Hematopoietic multipotent progenitor cell treated with erythropoietin and hydrocortisone succinate and interleukin-3 and kit ligand, for 4 days (in vitro differentiated cells): ENCODE measurements at places on chromosomes 2 and 18.

DNA sequence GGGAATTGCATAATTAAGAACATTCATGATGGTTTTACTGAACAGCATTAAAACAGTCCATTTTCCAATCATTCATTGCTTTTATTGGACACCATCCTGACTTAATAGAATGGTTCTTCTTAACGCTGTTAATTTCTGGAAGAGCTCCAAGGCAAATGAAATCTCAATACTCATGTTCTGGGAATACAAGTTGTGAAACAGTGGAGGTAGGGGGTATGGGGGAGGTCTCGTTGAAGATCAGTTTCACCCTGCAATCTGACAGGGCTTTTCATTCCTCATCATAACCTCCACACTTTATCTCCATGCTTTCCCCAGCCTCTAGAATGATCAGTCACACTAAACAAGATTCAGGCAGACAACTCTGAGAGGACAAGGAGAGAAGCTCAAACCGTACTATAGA lies 113.6 kb downstream of the ETAA1 start:
- DNase-seq, result no peak

DNA sequence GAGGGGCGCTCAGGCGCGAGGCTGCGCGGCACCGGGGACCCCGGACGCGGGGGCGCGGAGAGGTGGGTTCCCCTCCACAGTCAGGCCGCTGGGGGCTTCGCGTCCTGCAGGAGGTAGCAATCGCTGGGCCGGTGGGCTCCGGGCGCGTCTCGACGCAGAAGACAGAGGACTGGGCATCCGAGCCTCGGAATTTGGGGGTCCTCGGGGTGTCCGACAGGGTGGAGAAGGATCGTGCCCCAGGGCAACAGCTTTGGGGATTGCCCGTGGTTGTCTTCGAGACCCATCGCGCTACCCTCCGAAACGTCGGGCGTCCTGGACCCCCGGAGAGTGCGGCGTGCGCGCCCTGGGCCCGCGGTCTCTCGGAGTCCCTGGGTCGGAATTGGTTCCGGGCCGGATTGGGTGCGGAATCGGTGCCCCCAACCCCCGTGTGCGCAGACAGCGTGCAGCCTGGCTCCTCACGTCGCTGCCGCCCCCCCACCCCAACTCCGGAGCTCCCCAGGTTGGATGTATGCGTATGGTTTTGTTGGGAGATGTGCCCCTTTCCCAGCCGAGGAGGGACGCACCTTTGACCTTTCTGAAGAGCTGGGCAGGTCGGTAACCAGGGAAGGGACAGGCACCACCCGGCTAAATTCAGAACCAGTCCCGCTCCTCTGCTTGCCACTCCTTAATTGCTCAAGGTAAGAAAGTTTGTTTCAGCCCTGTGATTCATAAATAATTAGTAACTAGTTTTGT lies 750 bp downstream of the NPAS2 start:
- no peak for DNase-seq

GRCh38 chr18:519019-519879 lies 18.7 kb upstream of the COLEC12 start:
- peak; percentile 88 for DNase-seq

GRCh38 chr2:25228848-25229278 lies 60.5 kb upstream of the POMC start:
- peak; percentile 91 for DNase-seq

- DNase-seq, result no peak
Observed at GRCh38 chr2:118481299-118481698, 366.1 kb downstream of the EN1 start.

GRCh38 chr2:199713746-199714145 lies 137.2 kb downstream of the FTCDNL1 start:
- DNase-seq, result no peak

GRCh38 chr2:151946899-151947812 lies 118.9 kb upstream of the ARL5A start:
- DNase-seq, result peak; percentile 86

DNA sequence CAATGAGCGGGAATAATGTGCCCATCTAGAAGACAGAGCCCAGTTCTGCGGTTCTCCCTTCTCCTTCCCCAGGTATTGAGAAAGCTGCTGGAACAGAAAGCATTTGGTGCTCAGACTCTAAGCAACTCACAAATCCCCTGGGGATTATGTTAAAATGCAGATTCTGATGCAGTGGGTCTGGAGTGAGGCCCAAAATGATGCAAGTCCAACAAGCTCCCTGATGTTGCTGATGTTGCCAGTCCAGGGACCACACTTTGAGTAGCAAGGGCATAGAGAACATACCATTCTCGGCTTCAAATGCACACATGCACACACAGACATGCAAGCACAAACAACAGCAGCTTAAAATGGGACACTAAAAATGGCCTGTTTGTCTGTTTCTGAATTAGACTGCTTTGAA lies 274.8 kb upstream of the NCKAP5 start:
- no peak for DNase-seq

DNA sequence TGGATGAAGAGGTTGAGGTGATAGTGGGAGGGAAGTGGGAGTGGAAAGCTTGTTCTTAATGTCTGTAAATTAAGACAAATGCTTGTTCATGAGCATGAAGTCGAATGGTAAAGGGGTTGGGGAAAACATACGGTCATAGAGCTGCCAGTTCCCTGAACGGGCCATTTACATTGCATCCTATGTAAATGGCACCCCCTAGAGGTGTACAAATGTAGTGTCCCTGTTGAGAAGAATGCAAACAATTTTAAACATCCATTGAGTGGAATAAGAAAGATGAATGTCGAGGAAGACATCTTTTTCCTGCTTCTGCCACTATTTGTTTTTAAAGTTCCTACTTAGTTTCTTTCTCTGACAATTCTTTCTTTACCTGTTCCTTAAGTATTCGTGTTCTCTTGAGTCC lies 155.7 kb downstream of the RDH14 start:
- DNase-seq, result peak; percentile 32

DNA sequence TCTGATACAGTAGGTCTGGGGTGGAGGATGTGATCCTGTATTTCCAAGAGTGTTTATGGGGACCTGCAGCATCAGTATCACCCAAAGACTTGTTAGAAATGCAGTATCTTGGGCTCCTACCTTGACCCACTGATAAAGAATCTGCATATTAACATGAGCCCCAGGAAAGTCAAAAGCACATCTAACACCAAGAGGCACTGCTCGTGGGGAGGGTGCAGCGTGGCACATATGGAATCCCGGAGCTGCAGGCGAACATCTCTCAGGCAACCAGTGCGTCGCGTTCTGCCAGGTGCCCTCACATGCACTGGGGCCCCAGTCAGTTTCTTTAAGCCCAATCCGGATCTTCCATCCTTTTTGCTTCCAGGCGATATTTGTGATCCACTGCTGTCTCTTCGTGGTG lies 41.3 kb upstream of the ASB18 start:
- DNase-seq, result no peak

DNA sequence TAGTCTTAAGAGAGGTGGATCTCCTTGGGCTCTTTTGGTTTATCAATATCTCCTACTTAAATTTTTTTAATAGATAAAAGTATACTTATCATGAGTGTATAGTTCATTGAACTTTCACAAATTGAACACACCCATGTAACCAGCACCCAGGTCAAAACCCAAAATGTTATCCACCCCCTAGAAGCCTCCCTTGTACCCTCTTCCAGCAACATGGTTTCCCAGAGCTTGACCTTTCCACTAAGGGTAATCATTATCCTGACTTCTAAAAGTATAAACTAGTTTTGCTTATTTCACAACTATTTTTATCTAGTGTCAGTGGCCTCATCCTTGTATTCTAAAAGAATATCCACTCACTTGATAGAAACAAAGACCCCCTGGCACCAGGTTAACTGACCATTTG lies 106.8 kb downstream of the MDH1 start:
- no peak for DNase-seq

DNA sequence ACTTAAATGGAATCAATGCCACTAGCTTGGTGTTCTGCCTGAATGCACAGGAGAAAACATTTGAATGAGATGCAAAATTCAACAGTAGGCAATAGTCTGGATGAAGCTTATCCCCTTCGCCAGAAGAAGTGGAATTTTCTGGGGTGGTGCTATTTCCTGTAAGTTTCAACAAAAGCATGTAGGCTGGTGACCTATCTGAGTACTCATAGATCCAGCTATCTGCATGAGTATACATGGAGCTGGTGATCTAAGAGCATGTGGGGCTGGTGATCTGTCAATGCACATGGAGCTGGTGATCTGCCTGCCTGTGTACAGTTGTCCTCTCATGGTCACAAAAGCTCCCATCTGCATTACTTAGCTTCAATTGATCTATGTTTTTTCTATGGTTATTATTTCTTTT lies 71.2 kb downstream of the SLC9A4 start:
- no peak for DNase-seq

GRCh38 chr18:14179306-14179705 lies 47.1 kb upstream of the ZNF519 start:
- no peak for DNase-seq

GRCh38 chr2:32200814-32201213 lies 35.1 kb downstream of the SLC30A6 start:
- peak; percentile 24 for DNase-seq

DNA sequence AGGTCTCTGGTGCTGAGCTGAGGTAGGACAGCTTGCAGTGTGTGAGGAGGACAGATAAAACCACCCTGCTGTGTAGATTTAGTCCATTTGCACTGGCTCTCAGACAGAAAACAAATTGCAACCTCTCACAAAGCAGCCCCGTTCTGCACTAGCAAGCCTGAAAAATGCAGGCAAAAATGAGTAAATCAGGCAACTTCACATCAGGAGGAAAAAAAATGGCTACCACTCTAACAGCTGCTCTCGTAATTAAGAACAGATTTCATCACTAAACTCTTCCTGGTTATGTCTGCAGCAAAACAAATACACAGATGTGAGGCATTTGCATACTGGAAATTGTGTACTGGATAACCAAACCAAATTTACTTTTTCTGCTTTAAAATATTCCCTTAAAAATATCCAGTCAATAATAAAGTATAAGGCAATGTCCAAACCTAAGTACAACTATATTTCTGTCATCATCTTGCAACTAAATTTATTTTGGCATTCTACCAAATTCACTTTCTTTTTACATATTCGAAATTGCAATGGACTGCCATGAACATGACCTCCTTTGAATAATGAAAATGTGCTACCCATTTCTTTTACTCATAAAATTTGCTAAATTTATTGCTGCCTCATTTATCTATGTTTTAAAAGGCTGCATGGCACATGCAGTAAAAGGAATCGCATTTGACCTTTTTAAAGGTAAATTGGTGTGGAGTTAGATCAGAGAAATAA lies 157.4 kb downstream of the AFF3 start:
- no peak for DNase-seq

GRCh38 chr2:116935097-116935814 lies 879.2 kb upstream of the DDX18 start:
- no peak for DNase-seq

GRCh38 chr2:149924549-149925213 lies 337.1 kb upstream of the MMADHC start:
- DNase-seq, result no peak

DNA sequence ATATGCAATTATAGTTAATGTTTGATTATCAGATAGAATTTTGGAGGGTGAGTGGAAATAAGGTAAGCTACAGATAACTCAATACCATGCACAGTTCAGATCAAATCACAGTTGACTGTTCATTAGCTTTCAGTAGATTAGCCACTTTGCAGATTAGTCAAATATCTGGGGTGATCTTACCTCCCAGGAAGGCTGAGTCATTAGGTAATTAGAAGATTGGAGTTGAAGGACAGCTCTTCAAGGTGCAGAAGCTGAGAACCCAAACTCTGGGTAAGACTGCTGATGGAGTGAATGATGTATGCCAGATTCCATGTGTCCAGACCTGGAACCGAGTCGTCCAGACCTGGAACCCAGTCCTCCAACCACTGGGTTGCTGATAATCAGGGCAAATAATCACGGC lies 262.8 kb upstream of the UBE2E3 start:
- no peak for DNase-seq

DNA sequence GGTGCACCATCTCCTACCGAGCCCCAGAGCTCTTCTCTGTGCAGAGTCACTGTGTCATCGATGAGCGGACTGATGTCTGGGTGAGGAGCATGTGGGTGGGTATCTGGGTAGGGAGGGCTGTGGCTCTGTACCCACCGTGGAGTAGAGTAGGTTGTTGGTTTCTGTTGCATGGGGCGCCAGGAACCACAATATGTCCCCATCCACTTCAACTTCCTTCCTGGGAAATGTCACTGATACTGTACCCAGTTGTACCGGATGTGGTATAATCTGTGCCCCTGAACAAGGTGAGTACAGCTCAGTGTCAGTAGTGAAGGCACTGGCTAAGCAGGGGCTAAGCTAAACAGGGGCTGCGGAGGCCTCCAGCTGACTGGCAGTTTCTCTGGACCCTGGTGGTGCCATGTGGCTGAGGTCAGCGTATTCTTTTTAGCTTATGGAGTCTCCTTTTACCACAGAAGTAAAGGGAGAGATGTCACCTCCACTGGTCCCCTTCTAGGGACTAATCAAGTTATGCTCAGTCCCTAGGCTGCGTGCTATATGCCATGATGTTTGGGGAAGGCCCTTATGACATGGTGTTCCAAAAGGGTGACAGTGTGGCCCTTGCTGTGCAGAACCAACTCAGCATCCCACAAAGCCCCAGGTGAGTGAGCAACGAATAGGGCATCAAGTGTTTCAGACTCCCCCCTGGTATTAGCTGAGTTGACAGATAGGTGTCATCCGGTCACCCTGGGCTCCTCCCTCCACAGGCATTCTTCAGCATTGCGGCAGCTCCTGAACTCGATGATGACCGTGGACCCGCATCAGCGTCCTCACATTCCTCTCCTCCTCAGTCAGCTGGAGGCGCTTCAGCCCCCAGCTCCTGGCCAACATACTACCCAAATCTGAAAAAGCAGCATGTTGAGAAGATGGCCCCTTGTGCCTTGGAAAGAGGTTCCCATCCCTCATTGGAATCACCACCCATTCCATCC lies 2.7 kb downstream of the STK16 start:
- DNase-seq, result peak; percentile 79

- DNase-seq, result peak; percentile 41
Observed at GRCh38 chr2:186889101-186889879, 40.3 kb upstream of the ZSWIM2 start.

GRCh38 chr2:173427887-173428668 lies 73.4 kb downstream of the CDCA7 start:
- no peak for DNase-seq

GRCh38 chr2:46689993-46690392 lies 210.6 kb downstream of the TMEM247 start:
- DNase-seq, result no peak
